Pancreas (tissue), 10 donors: ENCODE measurements at places on chromosomes 4 and X.

- H3K4me1 ChIP-seq: no peaks in the 10 kb centered on the region
- no peak overlapping the region for H3K27ac ChIP-seq
- DNase-seq: no peak
- no peaks in the 10 kb centered on the region for H3K27me3 ChIP-seq
- no peaks in the 10 kb centered on the region for H3K36me3 ChIP-seq
Measured at GRCh38 chrX:141935645-141936044, 32.0 kb downstream of the MAGEC1 start.

- no peak overlapping the region for H3K27ac ChIP-seq
- H3K4me1 ChIP-seq: no peaks in the 10 kb centered on the region
- no peak overlapping the region for H3K4me3 ChIP-seq
- no peak for DNase-seq
- no peaks in the 10 kb centered on the region for H3K27me3 ChIP-seq
- H3K36me3 ChIP-seq: no peaks in the 10 kb centered on the region
Measured at GRCh38 chr4:150337734-150338133, 244.2 kb upstream of the MAB21L2 start.

- no peaks in the 10 kb centered on the region for H3K27me3 ChIP-seq
- H3K27ac ChIP-seq: peak overlapping the region; percentile 78
- peaks cover 31% of the 10 kb centered on the region for H3K4me1 ChIP-seq
Measured at GRCh38 chr4:73222466-73223257, 35.9 kb downstream of the ANKRD17 start.

GRCh38 chr4:168451744-168452390, 28.4 kb downstream of the DDX60L start:
- H3K36me3 ChIP-seq: no peaks in the 10 kb centered on the region
- DNase-seq: no peak
- no peaks in the 10 kb centered on the region for H3K4me1 ChIP-seq
- no peak overlapping the region for H3K4me3 ChIP-seq
- no peak overlapping the region for H3K27ac ChIP-seq
- H3K27me3 ChIP-seq: no peaks in the 10 kb centered on the region

DNA sequence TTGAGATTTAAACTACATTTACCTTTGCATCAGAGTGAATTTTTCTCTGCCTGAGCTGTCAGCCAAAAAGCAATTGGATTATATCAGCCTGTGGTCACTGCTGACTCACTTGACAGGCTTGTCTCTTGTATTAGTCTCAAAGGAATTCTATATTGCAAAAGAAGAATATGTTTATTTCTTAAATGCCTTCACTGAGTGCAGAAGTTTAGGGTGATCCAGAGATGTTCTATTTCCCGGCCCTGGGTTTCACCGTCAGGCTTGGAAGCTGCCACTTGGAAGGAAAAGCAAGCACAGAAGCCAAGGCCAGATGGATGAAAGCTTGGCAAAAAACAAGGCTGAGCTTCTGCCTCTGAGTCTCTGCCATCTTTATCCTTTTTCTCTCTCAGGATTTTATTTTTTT, 80.9 kb downstream of the FAM114A1 start:
- no peaks in the 10 kb centered on the region for H3K27me3 ChIP-seq
- H3K36me3 ChIP-seq: no peaks in the 10 kb centered on the region
- no peaks in the 10 kb centered on the region for H3K4me1 ChIP-seq
- DNase-seq: no peak

- H3K27ac ChIP-seq: peak overlapping the region; percentile 80
- H3K4me3 ChIP-seq: peak overlapping the region; percentile 52
- H3K4me1 ChIP-seq: no peaks in the 10 kb centered on the region
- H3K27me3 ChIP-seq: peaks cover 6% of the 10 kb centered on the region
- DNase-seq: peak; percentile 28
Measured at GRCh38 chr4:84498203-84498934, 723 bp downstream of the NKX6-1 start.

GRCh38 chr4:60216752-60217151, 983.4 kb upstream of the ADGRL3 start:
- no peak overlapping the region for H3K27ac ChIP-seq
- H3K36me3 ChIP-seq: no peaks in the 10 kb centered on the region
- DNase-seq: no peak
- H3K4me3 ChIP-seq: no peak overlapping the region

- H3K4me1 ChIP-seq: no peaks in the 10 kb centered on the region
- H3K27ac ChIP-seq: no peak overlapping the region
- H3K36me3 ChIP-seq: no peaks in the 10 kb centered on the region
Measured at GRCh38 chr4:149896432-149896831, 80.8 kb upstream of the IQCM start.
